GM12864 (cell line): ENCODE measurements at places on chromosomes 4 and X.

GRCh38 chr4:20687864-20688263, 12.4 kb upstream of the PACRGL start:
- DNase-seq: no peak

GRCh38 chr4:10143171-10143570, 26.6 kb upstream of the WDR1 start:
- no peak for DNase-seq

GRCh38 chr4:31107362-31107761, 387.2 kb downstream of the PCDH7 start:
- DNase-seq: no peak

DNA sequence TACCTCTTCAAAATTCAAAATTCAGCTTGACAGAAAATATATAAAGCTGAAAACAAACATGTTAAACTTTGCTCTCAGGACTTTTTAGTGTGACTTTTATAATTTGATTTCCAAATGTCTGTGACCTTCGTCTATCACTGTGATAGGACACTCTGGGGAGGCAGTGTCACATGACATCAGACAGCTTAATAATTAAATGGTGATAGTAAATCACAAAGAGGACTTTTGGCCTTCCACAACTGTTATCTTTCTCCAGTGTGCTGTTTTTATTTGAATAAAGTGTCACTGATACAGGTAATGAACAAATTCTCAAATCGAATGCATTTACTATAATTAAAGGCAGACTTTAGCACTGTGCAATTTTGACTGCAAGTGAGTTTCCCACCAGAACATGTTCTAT, 83.1 kb downstream of the MID1 start:
- no peak for DNase-seq

- no peak for DNase-seq
Observed at GRCh38 chrX:77723681-77724080, 62.3 kb downstream of the ATRX start.

- DNase-seq: no peak
Observed at GRCh38 chr4:26782168-26782829, 78.3 kb upstream of the STIM2 start.

GRCh38 chr4:139416073-139416673, 37.7 kb upstream of the RAB33B start:
- DNase-seq: peak; percentile 18

- DNase-seq: no peak
Observed at GRCh38 chr4:5926598-5926997, 33.7 kb upstream of the CRMP1 start.

- no peak for DNase-seq
Observed at GRCh38 chrX:45715748-45716147, 515.1 kb upstream of the DIPK2B start.

DNA sequence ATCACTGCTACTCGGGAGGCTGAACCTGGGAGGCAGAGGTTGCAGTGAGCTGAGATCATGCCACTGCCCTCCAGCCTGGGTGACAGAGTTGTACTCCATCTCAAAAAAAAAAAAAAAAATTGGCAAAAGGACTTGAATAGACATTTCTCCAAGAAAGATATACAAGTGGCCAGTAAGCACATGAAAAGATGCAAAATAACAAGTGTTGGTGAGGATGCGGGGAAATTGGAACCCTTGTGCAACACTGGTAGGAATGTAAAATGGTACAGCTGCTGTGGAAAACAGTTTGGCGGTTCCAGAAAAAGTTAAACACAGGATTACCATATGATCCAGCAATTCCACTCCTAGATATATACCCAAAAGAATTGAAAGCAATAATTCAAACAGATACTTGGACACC, 19.4 kb downstream of the RBM10 start:
- no peak for DNase-seq

- DNase-seq: no peak
Observed at GRCh38 chr4:36249610-36250009, 5.3 kb upstream of the ARAP2 start.

GRCh38 chr4:134740290-134740689, 538.7 kb upstream of the PABPC4L start:
- no peak for DNase-seq

- DNase-seq: no peak
Observed at GRCh38 chr4:10164877-10165283, 48.3 kb upstream of the WDR1 start.

DNA sequence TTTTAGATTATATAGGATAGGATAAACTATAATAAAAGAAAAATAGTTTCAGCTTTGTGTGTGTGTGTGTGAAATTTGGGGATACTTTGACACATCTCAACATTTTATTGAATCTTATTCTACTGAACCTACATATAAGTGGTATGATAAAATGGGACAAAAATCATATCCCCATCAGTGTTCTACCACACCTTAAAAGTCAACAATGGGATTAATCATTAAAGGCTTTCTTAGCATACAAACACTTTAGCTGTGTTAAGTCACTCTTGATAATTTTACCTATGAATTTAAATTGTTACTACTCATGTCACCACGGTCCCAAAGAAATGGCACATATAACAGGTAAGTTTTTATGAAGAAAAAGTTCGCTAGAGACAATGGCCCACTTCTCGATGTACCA, 37.7 kb upstream of the LRBA start:
- no peak for DNase-seq

DNA sequence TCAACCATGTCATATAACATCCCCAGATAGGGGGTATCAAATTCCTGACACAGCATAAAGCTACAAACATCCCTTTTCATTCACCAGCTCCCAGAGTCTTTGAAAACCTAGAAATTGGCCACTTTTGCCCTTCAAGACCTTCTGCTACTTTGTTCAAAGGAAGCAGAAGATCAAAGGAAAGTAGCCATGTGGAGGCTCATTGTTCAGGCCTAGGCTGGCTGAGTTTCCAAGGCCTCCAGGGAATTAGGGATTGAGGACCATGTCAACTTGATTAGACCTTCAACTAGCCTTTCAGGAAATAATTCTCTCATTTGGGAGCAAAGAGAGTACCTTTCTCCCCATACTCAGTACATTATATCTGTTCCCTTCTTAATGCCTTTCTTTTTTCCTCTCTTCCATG, 66.8 kb upstream of the ATXN3L start:
- DNase-seq: no peak

- DNase-seq: no peak
Observed at GRCh38 chr4:3305610-3306371, 13.0 kb downstream of the RGS12 start.

DNA sequence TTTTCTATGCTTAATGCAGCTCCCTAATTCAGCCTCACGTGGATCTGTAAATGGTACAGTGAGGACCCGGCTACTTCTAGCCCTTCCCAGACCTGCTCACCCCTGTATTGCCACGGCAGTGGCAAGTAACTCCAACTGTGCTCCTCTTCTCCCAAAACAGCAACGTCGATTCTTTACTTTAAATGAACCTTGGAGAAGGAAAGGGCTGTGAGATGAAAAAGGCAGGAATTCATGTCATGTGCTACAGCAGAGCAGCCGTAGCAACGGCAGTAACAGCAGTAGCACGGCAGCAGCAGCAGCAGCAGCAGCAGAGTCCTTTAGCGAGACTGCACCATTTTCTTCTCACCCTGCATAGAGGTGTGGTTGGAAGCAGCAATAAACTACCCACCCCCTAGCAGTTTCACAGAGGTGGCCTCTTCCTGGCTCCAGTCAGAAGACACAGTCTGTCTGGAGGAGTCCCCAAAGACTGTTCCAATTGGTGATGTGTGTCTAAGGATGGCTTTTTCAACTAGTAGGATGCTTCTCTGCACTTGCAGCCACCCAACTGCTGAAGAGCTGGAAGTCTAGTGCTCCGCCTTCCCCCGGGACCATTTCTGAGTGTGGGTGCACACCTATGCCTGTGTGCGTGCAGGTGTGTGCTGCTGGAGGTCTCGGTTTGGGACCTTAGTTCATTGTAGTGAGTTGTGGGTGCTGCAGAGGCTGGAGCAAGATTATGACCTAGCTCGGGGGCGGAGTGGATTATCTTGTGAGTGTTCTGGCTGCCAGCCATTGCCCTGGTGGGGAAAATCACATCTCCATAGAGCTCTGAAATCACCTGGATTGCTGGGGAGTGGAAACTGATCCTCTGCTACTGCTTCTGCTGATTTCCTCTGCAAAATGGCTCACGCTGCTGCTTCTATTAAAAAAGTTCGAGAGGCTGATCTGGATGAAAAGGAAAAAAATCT, 67.2 kb downstream of the ANK2 start:
- DNase-seq: no peak

DNA sequence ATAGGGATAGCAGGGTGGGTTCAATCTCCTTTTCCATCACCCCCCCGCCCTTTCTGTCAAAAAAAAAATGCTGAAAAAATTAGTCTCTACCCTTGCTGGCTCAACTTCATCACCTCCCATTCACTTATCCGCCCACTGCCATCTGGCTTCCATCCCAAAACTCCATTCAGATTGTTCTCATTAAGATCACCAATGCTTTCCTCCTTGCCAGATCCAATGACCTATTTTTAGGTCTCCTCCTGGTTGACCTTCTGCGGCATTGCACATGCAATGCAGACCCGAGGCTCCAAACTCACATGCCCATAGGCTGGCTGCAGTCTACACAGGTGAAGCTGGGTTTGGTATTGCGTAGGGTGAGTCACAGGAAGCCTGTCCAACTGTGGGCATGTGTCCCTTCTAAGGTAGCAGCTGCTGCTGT, 21.1 kb upstream of the STIM2 start:
- DNase-seq: no peak

- no peak for DNase-seq
Observed at GRCh38 chr4:85600501-85600900, 125.6 kb downstream of the ARHGAP24 start.

GRCh38 chr4:5098176-5098575, 46.9 kb downstream of the STK32B start:
- no peak for DNase-seq

- DNase-seq: no peak
Observed at GRCh38 chrX:8049827-8050226, 121.2 kb downstream of the VCX2 start.

DNA sequence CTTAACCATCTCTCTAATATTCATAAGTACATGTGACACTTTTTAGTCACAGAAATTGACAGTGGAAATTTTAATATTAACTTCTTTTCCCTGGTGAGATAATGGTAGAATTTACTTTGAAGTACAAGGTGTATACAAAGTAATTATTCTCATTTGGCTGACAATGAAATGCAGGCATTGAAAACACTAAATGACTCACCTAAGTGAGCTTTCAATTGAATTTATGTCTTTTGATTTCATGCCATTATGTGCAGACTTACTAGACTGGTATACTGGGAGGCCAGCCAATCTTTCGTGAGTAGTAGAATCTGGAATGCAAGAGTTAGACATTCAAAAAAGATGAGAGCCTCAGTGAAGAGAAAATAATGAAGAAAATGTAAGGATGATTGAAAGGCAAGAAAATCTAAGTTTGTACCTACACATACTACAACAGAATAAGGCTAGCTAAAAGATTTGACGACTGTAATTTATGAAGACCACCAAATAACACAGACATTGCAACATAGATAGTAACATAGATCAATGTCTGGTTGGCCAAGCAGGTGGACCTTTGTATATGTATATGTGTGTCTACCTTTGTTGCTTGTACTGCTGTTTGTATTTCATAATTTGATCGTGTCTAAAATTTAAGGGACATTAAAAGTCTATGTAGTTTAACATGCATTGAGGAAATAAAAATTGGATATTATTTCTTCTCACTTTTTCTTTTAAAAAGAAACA, 459.7 kb downstream of the IL15 start:
- no peak for DNase-seq

- DNase-seq: no peak
Observed at GRCh38 chr4:763191-763810, 57.7 kb downstream of the PCGF3 start.

DNA sequence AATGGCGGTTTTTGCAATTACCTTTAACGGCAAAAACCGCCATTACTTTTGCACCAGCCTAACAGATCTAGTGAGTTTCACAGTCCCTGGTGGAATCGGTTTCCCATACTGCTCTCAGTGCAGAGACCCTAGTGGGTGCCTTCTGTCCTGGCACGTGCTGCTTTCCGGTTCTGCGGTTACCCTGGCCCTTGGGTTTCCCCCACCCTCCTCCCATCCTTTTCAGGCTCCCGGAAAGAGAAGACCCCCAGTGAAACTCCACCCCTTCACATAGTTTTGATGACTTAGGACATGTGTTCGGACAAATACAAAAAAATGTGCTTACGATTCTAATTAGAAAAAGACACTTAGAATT, 36.9 kb downstream of the NLGN3 start:
- DNase-seq: peak; percentile 49
